NCI-H460 (cell line): ENCODE measurements at places on chromosomes 7 and 10.

DNA sequence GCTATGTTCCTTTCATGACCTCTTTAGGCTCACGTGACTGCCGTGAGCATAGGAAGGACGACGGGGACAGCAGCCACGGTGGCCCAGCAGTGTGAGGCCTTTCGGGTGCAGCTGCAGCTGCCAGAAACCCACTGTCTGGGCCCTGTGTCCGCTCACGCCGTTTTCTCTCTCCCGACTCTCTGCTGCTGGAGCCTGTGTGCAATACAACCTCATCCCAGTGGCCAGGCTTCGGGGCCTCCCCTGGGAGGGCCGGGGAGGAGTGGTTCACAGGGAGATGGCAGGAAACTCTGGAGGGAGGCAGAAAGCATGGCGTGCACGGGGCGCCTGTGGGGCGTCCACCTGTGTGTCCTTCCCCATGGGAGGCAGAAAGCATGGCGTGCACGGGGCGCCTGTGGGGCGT lies 38.6 kb downstream of the PFKP start:
- peak; percentile 34 for DNase-seq

- no peak for DNase-seq
Observed at GRCh38 chr7:142746264-142746663, 3.0 kb upstream of the PRSS1 start.

DNA sequence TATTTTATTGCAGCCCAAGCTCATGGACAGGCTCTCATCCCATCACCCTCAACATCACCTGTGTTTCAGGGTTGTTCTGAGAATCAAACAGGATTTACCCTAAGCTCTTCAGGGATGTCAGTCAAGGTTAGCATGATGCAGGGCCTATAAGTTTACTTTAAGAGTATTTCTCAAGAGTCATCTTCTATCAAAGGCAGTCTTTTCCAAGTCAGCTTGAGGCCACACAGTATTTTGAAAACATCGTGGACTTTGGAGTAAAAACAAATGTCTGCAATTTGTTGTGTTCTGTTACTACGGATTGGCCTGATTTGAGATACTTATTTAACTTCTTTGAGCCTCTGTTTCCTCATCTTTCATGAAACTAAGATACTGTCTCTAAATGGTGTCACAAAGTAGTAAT lies 42.0 kb upstream of the NRP1 start:
- DNase-seq = no peak

- no peak for DNase-seq
Observed at GRCh38 chr10:45053569-45054100, 52.9 kb downstream of the ZNF22 start.

GRCh38 chr10:30705625-30706149 lies 76.1 kb upstream of the LYZL2 start:
- DNase-seq = no peak

GRCh38 chr10:133230387-133231195 lies 574 bp downstream of the UTF1 start:
- no peak for DNase-seq

GRCh38 chr7:46205478-46205877 lies 284.4 kb upstream of the IGFBP3 start:
- DNase-seq = no peak

DNA sequence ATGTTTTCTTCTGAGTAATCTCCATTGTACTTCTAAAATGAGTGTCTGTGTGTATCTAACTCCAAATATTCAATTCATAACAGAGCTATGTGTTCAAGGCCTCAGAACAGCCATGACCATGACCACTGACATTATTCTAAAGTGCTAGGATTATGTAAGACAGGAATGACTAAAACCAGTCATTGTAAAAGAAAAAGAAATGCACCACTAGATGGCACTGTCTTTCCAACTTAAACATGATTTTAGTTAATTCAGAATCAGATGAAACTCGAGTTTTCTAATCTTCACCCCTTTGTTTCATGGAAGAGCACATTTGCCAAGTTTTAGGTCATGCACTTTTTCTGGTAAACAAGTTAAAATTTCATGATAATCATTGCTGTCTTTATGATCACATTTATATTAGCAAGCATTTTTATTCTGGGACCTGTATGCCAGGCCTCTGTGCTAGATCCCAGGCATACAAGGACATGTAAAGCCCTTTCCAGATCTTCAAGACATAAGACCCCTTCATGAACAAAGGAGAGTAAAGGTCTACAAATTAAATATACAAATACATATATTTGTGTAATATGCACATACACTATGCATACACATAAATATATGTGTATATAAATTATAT lies 26.1 kb upstream of the RSU1 start:
- DNase-seq = peak; percentile 70

DNA sequence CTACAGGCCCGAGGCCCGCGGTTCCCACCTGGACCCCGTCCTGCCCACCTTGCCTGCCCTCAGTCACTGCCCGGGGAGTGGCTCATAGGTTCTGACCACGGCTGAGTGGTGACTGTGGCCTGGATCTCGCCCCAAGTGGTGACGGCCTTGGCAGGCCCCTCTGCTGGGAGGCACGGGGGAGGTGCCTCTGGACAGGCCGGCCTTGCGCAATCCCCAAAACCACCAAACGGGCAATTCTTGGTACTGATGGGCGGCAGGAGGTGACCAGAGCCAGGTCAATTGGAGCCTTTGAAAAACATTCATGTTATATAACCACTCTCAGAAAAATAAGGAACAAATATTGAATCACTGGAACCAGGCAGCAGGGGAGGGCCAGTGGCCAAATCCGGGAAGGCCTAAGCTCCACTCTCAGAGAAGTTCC lies 83.4 kb downstream of the PRKAG2 start:
- no peak for DNase-seq

GRCh38 chr7:13774976-13775375 lies 214.5 kb downstream of the ETV1 start:
- no peak for DNase-seq

DNA sequence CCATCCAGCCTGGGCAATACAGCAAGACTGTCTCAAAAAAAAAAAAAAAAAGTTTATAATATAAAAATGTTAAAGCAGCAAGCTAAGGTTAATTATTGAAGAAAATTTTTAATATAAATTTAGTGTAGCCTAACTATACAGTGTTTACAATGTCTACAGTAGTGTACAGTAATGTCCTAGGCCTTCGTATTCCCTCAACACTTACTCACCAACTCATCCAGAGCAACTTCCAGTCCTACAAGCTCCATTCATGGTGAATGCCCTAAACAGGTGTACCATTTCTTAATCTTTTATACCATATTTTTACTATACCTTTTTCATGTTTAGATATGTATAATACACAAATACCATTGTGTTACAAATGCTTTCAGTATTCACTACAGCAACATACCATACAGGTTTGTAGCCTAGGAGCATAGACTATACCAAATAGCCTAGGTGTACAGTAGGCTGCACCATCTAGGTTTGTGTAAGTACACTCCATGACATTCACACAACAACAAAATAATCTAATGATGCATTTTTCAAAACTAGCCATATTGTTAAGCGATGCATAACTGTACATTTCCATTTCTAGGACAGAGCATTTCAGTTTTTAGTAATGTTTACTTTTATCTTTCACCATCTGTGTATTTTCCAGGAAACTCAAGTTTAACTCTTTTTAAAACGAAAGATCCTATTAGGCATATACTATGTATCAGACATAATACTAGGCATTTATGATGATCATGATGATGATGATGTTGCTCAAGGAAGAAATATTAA lies 43.3 kb downstream of the CNOT4 start:
- DNase-seq = no peak

GRCh38 chr7:159028508-159029401 lies 115.9 kb downstream of the VIPR2 start:
- no peak for DNase-seq

- DNase-seq = no peak
Observed at GRCh38 chr10:90396721-90397120, 461.1 kb downstream of the HTR7 start.

GRCh38 chr7:103541026-103541425 lies 95.0 kb upstream of the SLC26A5 start:
- DNase-seq = no peak

- no peak for DNase-seq
Observed at GRCh38 chr7:17094963-17095574, 203.4 kb upstream of the AHR start.

GRCh38 chr7:44564606-44565005 lies 9.1 kb downstream of the DDX56 start:
- no peak for DNase-seq

GRCh38 chr7:84207025-84207424 lies 12.4 kb upstream of the SEMA3A start:
- no peak for DNase-seq

DNA sequence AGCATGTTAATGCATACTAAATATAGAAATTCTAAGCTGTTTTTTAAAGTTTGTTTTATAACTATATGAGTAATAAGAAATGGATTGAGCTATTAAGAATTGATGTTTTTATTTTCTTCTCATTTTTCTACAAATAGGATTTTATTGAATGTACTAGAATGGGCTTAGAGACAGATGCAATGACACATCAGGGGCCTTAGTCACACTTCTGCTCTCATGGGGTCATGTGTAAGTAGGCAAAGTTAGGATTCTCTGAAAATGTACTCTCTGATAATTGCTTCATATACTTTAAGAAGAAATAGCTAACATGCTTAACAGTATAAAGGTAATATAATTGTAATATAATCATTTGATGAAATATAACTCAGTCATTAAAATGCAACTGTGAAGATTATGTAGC lies 154.6 kb downstream of the ZNF438 start:
- DNase-seq = no peak

- DNase-seq = no peak
Observed at GRCh38 chr10:88012641-88013040, 149.2 kb downstream of the PTEN start.

DNA sequence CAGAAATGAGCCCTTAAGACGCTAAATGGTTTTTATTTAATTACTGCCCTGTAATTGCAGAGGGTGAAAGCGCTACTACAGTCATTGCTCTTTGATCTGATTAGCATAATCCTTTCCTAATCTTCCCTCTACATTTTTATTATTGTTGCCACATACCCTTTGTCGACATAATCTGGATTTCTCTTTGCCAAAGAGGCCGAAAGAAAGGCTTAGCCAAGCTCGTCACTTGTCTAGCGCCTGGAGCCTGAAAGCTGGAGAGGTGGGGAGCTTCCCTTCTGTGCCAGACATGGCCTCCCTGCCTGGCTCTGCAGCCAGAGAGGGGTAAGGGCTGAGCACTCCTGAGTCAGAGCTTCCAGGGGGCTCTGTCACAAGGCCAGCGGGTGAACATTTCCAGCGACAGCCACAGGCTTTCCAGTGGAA lies 145.9 kb downstream of the PRKAG2 start:
- DNase-seq = no peak

DNA sequence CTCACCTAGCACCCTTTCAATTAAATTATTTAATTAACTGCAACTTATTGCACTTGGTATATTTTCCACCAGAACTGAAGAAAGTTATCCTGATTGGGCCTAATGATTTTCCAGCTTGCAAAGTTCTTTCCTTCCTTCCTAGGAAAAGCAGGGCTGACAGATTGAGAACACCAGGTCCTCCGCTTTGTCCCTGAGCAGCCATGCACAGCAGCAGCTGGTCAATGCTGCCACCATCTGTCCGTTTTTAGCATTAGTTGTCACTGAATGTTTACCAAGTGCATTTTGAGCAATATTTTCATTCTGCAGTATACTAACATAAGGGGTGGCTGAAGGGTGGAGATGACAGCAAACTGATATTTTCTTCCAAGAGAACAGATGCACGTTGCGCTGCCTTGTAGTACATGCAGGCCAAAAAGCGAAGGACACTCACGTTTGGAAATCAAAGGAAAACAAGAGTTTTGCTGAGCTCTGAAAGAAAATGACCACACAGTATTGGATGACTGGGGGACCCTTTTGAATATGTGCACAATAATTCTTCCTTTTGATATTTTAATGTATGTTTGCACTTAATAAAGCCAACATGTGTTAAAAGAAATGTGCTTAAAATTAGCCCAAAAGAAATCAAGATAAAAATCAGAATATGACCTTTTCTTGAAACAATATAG lies 248.8 kb upstream of the PTN start:
- DNase-seq = peak; percentile 80

DNA sequence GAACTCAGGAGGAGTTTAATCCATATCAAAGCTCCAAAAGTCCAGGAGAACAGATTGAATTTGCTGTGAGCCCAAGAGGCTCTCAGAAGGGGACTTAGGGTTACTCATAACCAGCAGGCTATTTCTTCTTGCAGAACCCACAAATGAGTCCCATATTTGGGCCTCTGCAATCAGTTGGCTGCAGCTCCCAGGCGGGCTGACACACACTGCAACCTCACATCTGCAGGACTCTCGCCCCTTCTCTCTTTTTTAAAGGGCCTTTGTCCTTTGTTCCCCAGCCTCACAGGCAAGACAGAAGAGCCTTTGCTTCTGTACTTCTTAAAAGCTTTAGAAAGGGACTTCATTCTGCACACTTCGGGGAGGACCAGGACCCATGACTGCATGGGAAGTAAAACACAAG lies 26.7 kb downstream of the CREB3L2 start:
- DNase-seq = no peak

DNA sequence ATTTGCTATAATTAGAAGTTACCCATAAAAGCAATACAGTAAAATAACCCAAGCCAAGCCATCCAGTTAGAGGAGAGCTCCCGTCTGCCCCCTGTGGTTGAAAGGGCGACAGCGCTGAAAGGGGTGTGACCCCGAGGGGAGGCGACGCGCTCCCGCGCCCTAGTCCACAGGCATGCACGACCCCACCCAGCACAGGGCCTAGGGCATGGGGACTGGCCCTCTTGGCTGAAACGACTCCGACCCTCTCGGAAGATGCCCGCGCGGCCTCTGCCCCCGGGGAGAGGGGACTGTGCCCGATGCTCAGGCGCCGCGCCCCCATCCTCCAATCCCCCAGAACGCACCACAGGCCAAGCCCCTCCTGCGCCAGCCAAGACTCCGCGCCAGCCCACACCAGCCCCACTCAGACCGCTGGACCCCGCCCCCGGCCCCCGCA lies 64.0 kb downstream of the CSGALNACT2 start:
- peak; percentile 26 for DNase-seq

- DNase-seq = no peak
Observed at GRCh38 chr10:72255977-72256729, 17.6 kb upstream of the DDIT4 start.
